Fibroblast of upper back skin (primary cell): ENCODE measurements at places on chromosomes 5 and 9.

GRCh38 chr9:111926421-111926875 lies 29.8 kb downstream of the UGCG start:
- peak; percentile 91 for DNase-seq

- no peak for DNase-seq
Measured at GRCh38 chr5:87787625-87788256, 375.0 kb upstream of the CCNH start.

- DNase-seq = no peak
Measured at GRCh38 chr9:123883634-123884033, 46.3 kb downstream of the DENND1A start.

DNA sequence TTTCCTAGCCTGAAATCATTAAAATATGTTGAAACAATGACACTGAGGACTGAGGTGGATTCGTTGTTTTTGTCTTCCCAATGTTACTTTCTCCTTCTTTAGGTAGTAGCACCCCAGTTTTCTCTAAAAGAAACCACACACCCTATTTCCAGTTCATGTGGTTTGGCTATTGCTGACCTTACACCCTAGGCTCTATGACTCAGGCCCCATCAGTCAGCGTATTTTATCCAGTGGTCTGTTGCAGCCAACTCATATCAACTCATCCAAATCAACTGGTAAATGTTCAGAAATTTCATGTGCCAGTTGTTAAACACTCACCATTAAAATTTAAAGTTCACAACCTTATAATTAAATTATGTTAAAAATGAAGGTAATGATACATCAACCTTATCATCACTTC lies 44.6 kb upstream of the NFIB start:
- DNase-seq = peak; percentile 42

DNA sequence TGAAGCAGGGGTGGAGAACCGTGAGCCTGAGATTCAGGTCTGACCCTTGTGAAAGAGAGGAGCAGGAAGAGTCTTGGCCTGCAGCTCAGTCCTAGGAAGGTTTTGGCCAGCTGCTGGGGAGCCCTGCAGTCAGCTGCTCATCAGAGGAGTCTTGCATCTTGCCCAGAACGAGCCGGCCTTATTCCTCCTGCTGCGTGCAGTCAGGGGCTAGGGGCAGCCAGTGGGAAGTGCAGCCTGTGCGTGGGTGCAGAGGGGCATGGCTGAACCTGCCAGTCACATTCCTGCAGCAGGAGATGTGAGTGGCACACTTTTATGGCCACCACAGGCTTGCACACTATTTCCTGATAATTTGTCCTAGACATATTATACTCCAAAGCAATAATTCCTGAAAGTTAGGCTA lies 278.7 kb downstream of the NPR3 start:
- DNase-seq = no peak

GRCh38 chr9:82410866-82411265 lies 422.3 kb downstream of the SPATA31D1 start:
- DNase-seq = no peak

- DNase-seq = peak; percentile 14
Measured at GRCh38 chr5:135032999-135033861, 798 bp downstream of the PITX1 start.

DNA sequence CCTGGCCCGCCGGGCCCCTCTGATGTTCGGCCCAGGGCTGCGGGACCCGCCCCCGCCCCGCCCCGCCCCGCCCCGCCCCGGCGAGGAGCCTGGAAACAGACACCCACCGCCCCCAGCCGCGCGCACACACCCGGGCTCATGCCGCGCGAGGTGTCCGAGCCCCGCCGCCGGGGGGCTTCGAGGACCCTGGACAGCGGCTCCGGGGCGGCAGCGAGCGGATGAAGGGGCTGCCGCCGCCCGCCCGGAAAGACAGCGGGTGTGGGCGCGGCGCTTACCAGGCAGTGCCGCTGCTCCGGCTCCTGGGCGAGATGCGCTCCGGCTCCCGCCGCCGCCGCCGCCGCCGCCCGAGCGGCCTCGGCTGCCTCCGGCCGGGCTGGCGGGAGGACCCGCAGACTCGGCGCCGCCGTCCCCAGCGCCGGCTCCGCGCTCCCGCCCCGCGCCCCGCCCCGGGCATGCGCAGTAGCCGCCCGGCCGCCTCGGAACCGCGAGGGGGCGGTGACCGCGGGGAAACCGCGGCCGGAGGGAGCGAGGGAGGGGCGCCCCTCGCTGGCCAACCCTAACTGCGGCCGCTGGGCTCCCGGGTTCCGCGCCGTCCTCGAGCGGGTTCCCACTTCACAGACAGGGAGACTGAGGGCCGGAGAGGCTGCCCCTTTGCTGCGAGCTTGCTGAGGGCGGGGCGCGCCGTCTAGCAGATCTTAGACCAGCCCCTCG lies at the start of gene GPRIN1:
Gene GPRIN1 (minus strand): TSS at position 433 of the 711 bp plus-strand sequence. CDS start 10,322 bp downstream, outside the sequence.
- DNase-seq = peak; percentile 46

- DNase-seq = no peak
Measured at GRCh38 chr9:88783711-88784083, 207.6 kb upstream of the S1PR3 start.

- DNase-seq = no peak
Measured at GRCh38 chr5:89005990-89006389, 123.0 kb upstream of the MEF2C start.

DNA sequence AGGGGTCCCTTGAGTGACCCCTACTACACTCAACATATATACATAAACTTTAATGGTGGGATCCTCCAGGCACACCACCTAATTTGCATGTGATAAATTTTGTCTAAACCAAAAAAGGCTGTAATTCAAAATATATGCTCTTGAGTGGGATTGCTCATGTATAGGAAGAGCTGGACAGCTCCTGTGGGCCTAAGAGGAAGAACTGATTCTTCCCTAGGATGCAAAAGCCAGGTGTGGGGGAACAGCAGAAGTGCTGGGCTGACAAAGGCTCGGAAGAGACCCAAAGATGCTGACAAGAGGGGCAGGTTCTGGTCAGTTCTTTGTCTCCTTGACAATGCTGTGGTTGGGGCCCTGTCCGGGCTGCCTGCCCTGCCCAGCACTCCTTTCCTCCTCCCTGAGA lies 43.9 kb downstream of the PCDH1 start:
- DNase-seq = no peak

GRCh38 chr5:158679221-158679641 lies 420.5 kb downstream of the EBF1 start:
- DNase-seq = peak; percentile 24

GRCh38 chr5:154214371-154215106 lies 24.0 kb downstream of the GALNT10 start:
- DNase-seq = peak; percentile 87

DNA sequence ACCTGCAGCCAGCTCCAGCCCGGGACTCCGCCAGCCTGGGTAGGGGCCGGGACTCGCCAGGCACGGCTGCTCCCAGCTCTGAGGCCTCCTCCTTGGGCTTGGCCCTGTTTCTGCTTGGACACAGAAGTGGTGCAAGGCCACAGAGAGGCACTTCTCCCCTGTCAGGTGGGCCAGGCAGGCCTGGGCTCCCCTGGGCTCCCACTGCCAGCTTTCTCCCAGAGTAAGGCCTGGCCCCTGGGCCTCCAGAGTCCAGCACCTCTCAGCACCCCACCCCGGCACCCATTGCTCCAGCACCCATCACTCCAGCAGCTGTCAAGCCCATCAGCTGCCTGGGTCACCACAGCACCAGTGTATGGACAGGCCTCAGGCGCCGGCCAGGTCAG lies 71.1 kb upstream of the LRRTM2 start:
- no peak for DNase-seq

GRCh38 chr5:62701036-62701435 lies 122.4 kb downstream of the LRRC70 start:
- DNase-seq = no peak

DNA sequence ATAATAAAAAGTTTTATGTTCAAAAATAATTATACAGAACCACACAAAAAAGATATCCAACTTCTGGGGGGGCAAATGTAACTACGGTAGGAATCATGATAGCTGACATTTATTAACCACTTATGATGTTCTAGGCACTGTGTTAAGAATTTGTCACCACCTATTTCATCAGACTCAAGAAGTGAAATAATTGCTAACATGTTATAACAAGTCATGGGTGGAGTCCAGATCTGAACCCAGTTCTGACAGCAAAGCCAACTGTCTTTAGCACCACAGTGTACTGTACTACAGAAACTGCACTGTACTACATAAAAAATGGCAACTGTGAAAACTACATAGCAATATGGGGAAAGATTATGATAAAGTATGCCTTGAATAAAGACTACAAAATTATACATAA lies 3.0 kb upstream of the SAP30L start:
- DNase-seq = no peak

- no peak for DNase-seq
Measured at GRCh38 chr5:89956838-89957237, 452.7 kb downstream of the CETN3 start.

- no peak for DNase-seq
Measured at GRCh38 chr9:11063263-11063662, 450.5 kb upstream of the PTPRD start.

DNA sequence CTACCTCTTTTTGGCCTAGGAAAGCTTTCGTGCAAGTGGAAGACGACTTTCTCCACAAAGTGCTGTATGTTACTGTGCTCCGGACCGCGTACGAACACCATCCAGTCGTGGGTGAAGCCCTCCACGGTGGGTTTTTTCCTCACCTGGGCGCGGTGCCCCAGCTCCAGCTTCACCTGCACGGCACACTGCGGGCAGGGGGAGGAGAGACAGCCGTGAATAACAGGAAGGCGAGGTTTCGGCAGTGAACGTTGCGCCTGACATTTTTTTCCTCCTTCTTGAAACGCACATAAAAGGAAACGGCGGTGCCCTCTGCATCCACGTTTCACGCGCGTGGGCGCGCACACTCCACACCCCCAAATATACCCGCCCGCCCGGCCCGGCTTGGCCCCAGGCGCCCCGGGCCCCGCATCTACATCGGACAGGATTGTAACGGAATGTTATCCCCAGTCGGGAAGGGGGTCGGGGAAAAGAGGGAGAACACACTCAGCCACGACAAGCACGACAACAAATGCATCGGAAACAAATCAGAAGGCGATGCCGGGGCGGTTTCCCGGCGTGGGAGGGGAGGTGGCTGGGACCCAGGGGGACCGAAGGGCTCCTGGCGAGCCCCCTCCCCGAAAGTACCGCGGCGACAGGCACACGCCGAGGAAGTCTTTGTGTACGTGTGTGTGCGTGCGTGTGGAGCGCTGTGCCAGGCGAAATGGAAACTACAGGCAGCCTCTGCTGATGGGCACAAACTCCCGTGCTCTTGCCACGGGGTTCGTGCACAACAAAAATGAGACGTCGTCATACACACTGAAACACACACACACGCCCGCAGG lies 1.4 kb downstream of the MLLT3 start:
- no peak for DNase-seq

GRCh38 chr5:8429778-8430758 lies 561.1 kb downstream of the MTRR start:
- no peak for DNase-seq

- peak; percentile 91 for DNase-seq
Measured at GRCh38 chr5:9661316-9662015, 31.3 kb upstream of the TAS2R1 start.

DNA sequence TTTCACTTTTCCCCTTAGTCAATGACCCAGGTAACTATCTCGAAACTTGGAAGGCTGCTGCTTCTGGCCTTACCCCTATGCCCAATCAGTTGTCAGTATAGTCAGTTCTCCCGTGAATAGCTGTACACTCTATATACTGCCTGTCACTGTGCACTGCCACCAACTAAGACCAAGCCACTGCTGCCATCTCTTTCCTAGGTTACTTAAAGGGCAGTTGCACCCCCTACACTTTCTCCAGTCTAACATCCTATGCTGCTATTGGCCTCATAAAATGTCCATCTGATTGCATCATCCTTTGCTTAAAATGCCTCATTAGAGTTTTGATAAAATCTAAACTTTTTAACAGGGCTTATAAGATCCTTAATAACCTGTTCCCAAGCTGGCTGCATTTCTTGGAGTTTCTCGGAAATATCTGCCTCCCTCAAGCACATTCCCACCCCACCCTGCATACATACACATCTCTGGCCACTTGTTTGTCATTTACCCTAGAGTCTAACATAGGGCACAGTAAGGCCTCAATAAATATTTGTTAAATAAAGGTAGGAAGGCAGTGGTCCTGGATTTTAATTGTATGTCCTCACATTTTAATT lies 32.8 kb upstream of the TNFAIP8 start:
- DNase-seq = peak; percentile 49

GRCh38 chr9:111029260-111029659 lies 9.0 kb downstream of the LPAR1 start:
- no peak for DNase-seq

- no peak for DNase-seq
Measured at GRCh38 chr9:133884907-133885744, 107.0 kb downstream of the VAV2 start.

DNA sequence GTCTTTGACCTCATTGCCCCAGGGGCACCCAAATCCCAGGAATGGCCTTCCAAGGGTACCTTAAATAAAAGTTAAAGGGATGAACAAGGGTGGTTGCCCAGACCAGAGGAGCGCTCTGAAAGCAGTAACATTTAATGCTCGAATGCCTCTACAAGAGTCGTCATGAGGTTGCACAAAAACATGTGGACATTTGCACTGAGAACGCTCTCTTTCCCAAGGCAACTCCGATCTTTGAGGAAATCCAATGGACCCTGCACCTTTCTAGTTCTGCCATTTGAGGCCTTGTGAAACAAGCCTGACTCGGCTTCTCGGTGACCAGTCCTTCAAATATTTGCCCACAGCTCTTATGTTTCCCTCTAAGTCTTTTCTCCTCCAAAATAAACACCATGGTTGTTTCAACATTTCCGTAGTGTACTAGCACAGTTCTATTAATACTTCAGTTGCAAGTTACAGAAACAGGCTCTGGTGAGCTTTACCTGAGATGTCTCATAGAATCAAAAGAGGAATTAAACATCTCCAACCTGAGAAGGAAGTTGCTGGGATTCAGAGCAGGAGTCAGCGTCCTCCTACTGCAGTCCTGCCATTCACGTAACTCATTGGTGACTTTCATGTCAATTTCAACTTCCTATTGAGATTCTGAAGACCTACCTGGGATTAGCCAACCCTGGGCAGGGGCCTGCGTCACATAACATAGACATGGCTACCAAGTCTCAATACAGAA lies 168.8 kb upstream of the RAI14 start:
- peak; percentile 84 for DNase-seq

- DNase-seq = no peak
Measured at GRCh38 chr5:102855681-102856388, 100.7 kb downstream of the PAM start.

- DNase-seq = no peak
Measured at GRCh38 chr9:23522952-23523351, 303.1 kb downstream of the ELAVL2 start.

- DNase-seq = no peak
Measured at GRCh38 chr5:172093559-172093958, 87.1 kb upstream of the FBXW11 start.

DNA sequence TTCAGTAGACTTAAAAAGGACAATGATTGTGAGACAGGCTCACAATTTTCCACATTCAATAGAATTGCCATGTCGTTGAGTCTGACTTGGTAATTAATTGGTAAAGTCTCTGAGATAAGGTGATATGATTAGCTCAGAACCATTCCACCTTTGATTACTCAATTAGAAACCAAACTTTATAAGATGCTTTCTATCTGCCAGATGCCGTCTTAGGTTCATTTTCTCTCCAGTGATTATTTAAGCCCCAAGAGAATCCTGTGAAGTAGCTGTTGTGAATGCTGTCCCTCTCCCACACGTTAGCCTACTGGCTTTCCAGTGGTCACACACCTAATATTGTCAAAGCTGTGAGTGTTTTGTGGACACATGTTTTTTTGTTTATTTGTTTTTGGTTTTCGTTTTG lies 528.9 kb upstream of the ZNF462 start:
- no peak for DNase-seq

- peak; percentile 1 for DNase-seq
Measured at GRCh38 chr9:34929506-34930102, 28.5 kb upstream of the PHF24 start.

GRCh38 chr5:11792621-11793020 lies 111.6 kb downstream of the CTNND2 start:
- no peak for DNase-seq
